NCI-H460 (cell line): ENCODE measurements at places on chromosomes 3 and 15.
A peak's percentile ranks its signal among the peaks of the same experiment; 100 is the strongest.

GRCh38 chr15:71325481-71325880 is 210.2 kb downstream of the THSD4 start:
- no peak for DNase-seq

DNA sequence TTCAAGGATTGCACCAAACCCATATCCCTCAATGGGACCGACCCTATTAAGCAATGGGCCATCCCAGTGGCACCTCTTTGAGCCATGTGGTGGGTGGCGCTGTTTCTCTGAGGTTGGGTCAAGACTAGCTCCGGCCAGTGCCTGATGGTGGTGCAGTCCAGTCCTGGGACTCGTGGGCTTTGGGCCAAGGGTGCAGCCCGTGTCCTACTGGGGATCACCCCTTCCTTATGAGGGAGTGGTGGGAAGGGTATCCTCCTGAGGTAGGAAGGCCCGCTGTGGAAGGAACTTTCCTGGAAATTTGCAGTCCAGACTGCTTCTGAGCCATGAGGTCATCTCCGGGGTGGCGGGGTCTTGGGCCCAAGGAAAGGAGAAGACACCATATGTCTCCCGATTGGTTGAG is 231.6 kb downstream of the SNRPN start:
- DNase-seq = no peak

DNA sequence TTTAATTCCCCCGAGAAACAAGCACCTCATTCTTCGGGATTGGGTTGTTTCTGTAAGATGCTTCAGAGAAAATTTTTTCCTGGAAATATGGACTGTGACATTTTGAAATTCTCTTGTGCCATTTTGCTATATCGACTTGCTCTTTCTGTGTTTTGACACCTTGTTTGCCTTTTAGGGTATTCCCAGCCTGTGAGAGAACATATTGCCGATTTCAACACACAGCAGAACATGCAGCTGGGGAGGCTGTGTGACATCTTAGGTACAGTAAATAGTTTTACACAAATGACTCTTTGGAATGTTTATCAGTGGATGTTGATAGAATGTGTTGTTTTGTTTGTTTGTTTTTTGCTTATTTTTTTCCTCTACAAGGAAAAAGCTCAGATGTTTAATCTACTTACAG is 130.2 kb downstream of the IQCH start:
- no peak for DNase-seq

DNA sequence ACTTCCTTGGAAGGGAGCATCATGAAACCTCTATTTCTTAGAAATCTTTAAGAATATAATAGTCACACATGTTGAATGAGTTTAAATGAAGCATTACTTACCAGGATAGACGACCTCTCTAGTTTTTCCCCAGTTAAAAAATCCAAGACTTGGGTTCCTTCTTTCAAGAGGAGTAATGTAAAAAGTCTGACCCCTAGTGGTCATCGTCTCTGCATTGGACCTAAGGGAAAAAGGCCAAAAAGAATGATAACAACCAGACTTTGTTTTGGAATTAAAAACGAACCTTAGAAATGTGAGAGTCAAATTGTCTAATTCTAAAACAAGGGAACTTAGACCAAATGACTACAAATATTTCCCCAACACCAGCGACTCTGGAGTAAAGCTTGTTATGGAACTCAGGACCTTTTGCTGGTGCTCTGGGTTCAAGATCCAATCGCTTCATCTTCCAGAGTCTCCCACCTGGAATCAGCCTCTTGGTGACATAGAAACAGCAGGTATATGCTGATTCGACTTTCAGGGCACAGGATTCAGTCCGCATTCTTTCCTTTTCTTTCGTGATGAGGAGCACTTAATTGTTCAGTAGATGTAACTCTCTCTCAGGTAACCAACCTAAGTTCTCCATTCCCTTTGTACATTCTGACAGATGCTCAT is 214.8 kb upstream of the TPRG1 start:
- DNase-seq = peak; percentile 37
